ENCODE measurements at places on chromosomes 4 and X.

DNA sequence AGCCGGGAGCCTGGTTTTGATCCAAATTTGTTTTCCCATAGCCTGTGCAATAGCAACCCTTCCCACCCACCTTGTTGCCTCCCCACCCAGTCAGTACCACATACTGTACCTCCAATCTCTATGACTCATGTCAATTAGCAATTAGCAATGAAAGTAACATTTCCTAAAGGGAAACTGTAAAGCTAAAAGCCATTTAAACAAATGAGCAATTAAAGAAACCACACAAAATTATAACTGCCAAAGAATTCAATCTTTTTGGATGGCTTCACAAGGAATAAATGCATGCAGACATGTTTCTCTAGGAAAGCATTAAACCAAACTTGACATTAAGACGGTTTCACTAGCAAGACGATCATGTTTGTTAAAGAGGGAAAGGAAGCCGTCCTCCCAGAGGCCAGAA, 169.0 kb upstream of the MAP3K15 start:
- no peak for DNase-seq

DNA sequence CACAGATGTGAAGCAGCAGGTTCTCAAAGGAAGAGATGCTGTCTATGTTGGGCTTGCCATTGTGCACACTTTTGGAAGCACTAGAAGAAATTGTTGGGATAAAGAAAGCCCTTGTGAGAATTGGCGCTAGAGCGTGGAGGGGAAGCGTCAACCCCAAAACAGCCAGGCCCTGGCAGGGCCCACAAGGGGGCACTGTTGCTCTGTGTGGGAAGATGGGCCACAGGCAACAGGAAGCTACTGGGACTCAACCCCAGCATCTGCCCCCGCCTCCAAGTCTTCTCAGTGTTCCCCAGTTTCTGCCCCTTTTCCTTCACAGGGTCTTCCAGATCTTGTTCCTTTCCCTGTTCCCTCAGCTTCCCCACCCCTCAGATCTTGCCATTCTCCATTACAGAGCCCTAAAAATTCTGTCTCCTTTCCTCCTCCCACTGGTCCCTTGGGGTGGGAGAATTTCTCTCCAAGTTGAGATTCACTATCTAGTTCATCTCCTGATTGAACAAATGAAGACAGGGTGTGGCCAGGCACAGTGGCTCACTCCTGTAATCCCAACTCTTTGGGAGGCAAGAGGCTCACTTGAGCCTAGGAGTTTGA, 85.5 kb downstream of the STARD8 start:
- DNase-seq: peak; percentile 1

GRCh38 chrX:21993265-21993664, 38.9 kb upstream of the PHEX start:
- no peak for DNase-seq

DNA sequence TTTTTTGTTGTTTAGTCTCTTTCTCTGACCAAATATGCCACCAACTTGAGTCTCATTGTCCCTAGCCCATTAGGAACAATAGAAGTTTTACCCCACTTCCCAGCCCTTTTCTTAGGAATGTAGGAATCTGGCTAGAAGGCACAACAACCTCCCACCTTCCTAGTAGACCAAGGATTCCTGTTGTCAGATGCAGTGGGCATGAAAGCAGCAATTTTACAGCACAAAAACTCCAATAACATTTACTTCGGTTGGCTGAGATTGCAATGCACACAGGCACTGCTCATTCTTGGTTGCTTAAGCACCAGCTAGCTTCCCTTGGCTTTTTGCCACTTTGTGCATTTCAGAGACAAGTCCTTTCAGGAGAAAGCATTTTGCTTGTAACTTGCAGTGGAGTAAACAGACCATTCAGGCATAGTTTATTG, 312.8 kb downstream of the TENM3 start:
- no peak for DNase-seq

DNA sequence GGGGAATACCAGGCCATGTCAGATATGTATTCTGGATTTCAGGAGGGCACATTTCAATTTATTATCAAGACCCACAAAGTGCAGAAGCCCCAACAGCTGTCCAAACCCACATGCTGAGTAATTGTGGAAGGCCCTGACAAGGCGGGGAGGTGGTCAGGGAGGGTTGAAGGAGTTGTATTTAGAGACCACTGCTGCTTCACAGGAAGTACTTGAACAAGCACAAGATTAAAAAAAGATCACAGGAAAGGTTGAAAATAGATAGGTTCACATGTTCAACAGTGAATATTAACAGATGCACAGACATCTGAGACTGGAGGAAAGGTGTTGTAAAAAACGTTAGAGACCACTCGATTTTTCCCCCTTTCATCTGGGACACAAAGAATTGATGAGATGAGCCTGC, 17.9 kb downstream of the ATP8A1 start:
- DNase-seq: no peak

GRCh38 chr4:98706200-98706813, 47.9 kb upstream of the TSPAN5 start:
- no peak for DNase-seq

DNA sequence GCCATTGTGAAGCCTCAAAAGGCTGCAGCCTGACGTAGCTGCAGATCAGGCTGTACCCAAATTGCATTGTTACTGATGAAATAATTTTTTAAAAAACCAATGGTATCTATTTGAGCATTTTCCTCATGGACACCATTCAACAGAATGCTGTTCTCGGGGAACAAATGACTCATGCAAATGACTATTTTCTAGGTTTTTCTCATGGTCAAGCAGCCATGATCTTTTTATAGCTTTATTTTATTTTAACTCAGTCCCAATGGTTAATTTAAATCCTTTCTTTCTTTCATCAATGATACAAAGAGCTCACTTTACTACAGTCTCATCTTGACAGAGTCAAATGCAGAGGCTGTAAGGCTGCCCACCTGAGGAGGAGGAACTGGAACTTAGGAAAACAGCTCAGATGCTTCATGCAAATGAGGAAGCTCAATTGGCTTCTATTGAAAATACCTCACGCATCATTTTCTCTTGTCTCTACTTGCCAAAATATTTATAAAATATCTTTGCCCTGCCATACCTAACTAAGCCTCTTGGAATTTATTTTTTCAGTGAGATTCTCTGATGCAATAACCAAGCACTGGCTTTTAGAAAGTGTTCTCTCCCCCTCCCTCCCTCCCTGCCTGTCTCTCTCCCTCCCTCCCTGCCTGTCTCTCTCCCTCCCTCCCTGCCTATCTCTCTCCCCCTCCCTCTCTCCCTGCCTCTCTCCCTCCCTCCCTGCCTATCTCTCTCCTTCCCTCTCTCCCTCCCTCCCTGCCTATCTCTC, 81.0 kb downstream of the SORBS2 start:
- no peak for DNase-seq

DNA sequence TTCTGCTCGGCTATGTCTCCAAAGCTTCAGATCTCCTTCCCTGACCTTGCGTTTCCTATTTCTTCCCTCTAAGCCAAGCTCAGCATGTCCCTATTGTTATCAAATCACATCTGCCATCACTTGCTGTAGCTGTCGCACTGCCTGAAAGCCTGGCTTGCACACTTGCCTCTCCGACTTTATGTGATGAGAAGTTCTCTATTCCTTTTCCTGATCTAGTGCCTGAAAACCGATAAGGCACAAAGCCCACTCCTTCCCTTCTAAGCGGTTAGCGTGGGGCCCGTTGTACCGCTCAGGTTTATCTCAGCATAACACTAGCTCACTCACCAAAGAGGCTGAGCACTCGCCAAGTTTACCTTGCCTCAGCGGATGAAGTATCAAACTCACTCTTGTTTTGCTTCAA, 816 bp downstream of the NMU start:
- no peak for DNase-seq

DNA sequence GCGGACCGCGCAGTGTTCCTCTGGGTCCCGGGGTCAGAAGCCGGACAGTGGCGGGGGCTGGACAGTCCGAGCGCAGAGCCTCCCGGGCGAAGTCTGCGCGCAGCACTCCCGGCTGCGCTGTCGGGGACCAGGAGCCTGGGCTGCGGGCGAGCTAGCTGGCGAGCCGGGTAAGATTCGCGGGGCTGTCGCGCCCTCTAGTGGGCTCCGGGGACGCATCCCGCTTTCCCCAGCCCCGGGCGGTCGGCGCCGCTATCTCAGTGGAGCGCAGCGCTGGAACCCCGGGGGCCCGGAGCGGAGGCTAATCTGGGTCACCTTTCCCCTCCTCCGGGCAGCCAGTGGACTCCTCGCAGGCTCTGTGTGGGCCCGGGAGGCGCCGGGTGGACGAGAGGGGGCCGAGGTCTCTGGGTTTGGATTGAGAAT, 4.2 kb downstream of the PDGFRA start:
- DNase-seq: peak; percentile 22

- DNase-seq: no peak
Measured at GRCh38 chrX:135345107-135345589, 35.9 kb downstream of the ETDC start.

GRCh38 chrX:40943093-40943641, 142.1 kb upstream of the USP9X start:
- no peak for DNase-seq

GRCh38 chr4:154019811-154020210, 230.9 kb upstream of the SFRP2 start:
- DNase-seq: no peak

DNA sequence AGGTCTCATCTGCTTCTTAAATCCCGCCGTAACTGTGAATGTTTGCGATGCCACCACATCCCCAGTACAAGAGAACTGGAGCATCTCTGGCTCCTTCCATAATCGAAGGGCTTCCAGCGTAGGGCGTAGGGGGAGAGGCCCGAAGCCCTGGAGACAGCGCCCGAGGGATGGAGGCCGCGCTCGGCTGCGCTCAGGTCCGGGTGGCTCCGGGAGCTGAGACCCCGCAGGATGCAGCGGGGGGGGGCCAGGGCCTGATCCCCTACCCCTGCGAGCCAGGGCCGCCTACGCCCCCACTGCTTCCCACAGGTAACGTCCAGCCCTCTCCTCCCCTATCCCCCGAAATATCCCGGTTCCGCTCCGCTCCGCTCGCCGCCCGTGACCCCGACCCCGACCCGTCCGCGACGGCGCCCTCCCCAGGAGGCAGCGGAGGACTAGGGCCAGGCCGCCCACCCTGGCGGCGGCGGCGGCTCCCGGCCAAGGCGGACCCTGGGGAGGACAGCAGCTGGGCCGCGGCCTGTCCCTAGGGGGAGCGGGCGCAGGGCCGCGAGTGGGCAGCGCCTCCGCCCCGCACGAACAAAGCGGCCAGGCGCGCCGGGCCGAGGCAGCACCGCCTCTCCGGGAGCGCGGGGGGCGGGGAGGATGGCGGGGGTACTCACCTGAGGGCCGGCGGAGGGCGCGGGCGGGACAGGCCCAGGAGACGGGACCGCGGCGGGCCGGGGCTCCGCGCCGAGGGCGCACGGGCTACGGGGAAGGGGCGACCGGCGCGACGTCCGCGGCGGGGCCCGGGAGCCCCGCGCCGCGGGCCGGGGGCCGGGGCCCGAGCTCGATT, 723 bp downstream of the WDFY3 start:
- no peak for DNase-seq

GRCh38 chr4:8270418-8270771, 841 bp downstream of the HTRA3 start:
- DNase-seq: no peak

DNA sequence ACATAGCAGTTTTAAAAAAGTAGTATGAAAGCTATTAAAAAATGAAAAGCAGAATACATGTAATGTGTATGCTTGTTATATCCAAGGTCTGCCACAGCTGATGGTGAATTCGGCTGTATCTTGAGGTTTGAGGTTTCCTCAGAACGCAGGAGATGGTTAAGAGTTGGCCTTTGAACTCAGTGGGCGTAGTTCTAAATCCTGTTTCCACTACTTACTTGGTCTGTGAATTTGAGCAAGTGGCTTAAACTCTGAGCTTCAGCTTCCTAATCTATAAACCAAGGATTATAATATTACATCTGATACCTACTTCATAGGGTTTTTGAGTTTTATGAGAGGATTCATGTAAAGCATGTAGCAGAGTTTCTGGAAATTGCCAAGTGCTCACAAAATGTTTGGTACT, 125.2 kb downstream of the STIM2 start:
- DNase-seq: no peak

- DNase-seq: no peak
Measured at GRCh38 chrX:42096265-42096920, 173.0 kb upstream of the CASK start.

GRCh38 chrX:154093965-154094364, 3.6 kb downstream of the MECP2 start:
- no peak for DNase-seq

DNA sequence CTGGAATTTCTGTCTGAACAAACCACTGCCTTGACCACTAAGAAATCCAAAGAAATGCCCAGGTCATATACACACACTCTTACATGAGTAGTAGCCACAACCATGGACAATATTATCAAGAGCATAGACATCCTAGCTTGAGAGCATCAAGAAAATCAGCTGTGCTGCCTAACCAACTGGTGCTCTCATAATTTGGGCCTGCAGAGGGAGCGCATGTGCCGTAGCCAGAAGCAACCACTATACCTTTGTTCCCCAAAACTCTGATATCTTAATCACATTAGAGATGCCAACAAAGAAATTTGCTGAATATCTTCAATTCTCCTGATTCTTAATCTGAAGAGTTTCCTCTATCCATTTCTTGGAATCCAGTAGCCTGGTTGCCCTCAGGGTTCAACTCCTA, 163.6 kb downstream of the ZNF674 start:
- no peak for DNase-seq

GRCh38 chrX:135000516-135000915, 9.7 kb downstream of the SMIM10 start:
- DNase-seq: peak; percentile 2

DNA sequence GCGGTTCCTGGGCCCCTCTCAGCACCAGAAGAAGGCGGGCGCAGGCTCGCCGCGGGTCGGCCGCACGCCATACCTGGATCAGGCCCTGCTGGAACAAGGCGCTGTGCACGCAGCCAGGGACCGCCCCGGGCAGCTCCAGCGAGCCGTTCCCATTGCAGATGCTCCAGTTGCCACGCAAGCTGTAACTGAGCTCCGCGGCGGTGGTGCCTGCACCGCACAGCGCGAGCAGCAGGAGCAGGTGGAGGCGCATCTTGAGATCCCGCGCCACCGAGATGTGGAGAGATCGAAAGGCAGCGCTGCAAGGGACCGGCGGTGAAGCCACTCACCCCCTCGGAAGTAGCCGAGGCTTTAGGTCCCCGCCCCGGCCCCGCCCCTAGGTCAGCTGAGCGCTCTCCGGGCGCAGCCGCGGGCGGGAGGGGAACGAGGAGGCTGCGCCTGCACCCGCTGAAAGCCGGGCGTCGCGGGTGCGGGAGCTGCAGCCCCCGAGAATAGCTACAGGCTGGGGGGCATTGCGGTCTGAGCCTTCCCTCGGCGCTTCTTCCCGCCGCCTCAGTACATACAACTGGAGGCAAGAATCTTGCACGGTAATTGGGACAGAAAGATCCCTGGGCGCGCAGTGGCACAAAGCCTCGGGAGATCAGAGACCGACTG, at the start of gene MANBA:
Gene MANBA (minus strand): TSS at position 324 of the 651 bp plus-strand sequence. CDS start 74 bp downstream, at position 250.
- peak; percentile 64 for DNase-seq
